Heart right ventricle (tissue), 16 donors: ENCODE measurements at places on chromosomes 12 and 14. TPM values are rescaled to one million over a fixed set of nuclear protein-coding genes. Genes with fewer than 3 reads are reported as not detected.

DNA sequence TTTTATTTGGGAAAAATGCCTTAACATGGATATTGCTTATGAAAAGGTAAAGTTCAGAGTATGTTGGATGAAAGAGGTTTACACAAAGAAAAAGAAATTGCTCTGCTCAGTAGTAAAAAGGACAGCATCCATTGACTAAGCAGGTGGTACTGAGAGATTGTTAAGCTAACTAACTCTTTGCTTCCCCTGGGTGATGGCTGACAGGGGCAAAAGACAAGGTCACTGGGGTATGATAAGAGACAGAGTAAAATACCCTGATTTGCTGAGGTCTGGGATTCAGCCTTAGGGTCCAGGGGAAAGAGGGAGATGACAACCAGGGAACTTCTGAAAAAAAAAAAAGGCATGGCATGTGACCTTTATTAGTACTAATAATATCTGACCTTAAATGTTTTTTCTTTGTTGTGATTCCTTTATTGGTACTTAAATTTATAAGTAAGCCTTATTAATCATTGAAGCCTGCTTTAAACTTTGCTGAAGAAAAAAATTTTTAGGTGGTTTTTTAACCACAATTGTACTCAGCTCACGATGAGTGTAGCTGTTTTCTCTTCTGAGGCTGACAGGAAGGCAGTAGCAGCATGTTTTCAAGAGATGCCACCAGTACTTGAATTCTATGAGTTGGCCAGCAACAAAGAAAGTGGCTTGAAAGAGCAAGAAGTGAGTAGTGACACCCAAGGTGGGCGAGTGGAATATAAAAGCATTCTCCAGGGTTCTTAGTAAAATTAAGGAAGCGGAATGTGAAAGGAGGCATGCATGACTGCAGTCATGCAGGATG, 43.7 kb upstream of the KITLG start:
- no peak for DNase-seq

GRCh38 chr14:74929242-74929641, 6.2 kb upstream of the RPS6KL1 start:
- DNase-seq: no peak

GRCh38 chr12:119069147-119069642, 87.9 kb downstream of the SRRM4 start:
- DNase-seq: no peak

DNA sequence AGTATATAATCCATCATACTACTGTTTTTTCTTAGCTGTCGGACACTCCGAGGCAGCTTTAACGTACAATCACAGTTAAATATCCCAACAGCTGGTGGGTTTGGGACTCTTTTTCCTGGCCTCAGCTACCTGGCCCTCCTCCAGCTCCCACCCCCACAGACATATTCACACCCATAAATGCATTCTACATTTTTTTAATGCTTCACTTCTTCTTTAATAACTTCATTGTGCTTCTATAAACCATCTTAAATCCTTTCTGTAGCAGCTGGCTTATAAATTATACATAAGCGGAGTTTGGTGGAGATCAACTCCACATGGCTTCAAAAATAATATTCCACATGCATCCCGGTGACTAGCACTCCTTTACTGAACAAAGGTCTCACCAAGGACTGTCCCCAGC, 33.3 kb downstream of the TDG start:
- DNase-seq: no peak

DNA sequence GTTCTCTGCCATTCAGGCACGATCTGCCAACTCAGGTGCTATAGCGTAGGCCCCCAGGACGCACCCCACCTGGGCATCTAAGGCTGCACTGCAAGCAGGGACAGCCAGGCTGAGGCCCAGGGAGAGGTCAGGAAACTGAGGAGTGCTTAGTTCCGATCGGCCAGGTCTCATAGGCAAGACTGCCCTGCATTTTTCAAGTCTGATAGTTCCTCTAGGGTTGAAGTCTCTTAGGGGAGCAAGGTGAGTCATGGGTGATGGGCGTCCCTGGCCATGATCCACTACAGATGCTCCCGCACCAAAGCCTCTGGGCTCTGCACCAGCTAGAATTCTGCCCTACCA, 13.2 kb downstream of the NOPCHAP1 start:
- no peak for DNase-seq

- no peak for DNase-seq
Observed at GRCh38 chr14:101118233-101118632, 214.7 kb upstream of the RTL1 start.

DNA sequence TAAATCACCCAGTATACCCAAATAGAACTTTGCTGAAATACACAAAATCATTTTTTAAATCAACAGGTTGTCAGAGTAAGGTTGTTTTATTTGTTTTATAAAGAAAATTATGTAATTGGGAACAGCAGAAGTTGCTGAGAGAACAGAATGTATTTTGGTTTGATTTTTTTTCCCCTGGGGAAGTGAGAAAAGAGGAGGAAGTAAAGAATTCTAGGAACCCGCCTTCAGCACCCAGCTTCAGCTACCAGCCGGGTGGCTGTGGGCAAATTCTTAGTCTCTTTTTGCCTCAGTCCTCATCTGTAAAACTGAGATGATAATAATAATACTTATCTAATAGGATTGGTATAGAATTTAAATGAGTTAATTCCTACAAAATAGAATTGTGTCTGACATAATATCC, 119.4 kb downstream of the SRGAP1 start:
- DNase-seq: no peak

MTERF2 gene
- 42.4 TPM for total RNA-seq

DNA sequence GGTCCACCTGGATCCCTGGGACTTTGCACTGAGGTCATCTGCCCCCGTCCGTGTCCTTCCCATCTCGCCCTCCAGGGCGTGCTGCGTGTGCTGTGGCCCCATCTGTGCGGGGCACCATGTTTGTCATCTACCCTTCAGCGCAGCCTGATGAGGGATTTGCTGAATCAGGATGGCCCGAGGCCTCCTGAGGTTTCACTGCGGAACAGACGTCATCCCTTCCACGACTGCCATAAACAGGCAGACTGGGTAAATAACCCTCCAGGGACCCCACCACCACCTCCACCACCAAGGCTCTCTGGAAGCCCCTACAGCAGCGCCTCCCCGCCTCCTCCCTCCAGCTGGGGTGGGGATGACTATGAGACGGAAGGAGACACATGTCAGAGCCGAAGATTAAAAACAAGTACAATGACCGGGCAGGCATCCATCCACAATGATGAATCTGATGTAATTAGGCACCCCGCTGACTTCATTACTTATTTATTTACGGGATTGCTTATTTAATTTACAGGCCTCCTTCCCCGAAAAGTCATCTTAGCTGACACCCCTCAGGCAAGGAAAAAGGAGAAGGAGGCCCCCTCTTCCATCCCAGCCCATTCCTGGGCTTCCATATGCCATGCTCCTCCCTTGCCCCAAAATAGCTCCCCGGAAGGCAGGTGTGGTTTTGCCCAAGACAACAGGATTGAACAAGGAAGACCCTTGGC, 39.4 kb downstream of the NCOR2 start:
- DNase-seq: no peak

- no peak for DNase-seq
Observed at GRCh38 chr12:53236443-53237111, 4.6 kb upstream of the RARG start.

DNA sequence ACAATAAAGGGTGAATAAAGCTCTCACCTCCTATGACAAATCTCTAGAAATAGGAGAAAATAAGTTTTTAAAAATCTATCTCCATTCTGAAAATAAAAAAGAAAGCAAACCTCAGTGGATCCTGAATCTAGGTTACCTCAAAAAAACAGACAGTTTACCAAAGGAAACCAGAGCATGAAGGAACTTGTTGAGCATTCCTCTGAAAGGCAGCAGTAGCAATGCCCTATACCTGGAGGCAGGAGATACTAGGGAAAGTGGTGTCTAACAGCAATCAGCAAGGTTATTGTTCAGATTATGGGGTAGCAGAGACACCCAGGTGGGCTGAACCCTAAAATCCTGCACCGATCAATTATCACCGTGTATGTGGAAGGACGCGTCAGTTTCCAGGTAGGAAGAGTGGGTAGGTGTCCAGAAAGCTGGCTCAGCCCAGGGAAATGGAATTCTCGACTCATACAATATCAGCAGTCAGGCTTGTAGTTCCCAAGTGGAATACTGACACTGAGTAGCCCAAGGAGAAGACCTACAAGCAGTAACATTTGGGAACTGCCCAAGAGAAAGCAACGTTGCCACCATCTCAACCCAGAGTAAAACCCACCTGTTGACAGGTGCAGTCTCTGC, 128.3 kb downstream of the ST8SIA1 start:
- DNase-seq: no peak

- no peak for DNase-seq
Observed at GRCh38 chr12:34347367-34347766, 325.1 kb downstream of the ALG10 start.

GRCh38 chr12:32418221-32418620, 18.9 kb downstream of the FGD4 start:
- no peak for DNase-seq

POP5 gene
- total RNA-seq: 31.4 TPM

GRCh38 chr12:32558903-32559302, 120.2 kb upstream of the DNM1L start:
- no peak for DNase-seq

RNASE3 gene
- not detected for total RNA-seq

TBC1D30 gene
- total RNA-seq: 0.68 TPM

NRL gene
- total RNA-seq: 3.4 TPM

- DNase-seq: no peak
Observed at GRCh38 chr14:102998393-102998792, 59.0 kb downstream of the CDC42BPB start.

DNA sequence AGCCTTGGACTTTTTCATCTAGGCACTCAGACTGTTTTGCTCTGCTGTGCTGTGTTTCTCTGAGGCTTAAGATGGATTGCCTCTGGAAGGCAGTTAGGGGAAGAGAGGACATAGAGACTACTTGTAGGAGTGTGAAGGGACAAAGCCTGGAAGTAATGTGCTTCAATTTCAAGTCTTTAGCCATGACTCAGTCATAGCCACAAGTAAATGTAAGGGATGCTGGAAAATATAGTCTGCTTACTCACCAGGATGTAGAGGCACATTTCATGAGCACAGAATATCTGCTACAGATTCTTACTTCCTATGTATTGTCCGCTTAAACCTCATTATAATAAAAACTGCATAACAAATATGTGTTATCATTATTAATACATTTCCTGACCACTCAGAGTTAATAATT, 794.3 kb upstream of the NOVA1 start:
- DNase-seq: no peak

- DNase-seq: no peak
Observed at GRCh38 chr12:32600681-32601080, 78.4 kb upstream of the DNM1L start.

GRCh38 chr12:12387501-12387900, 30.6 kb downstream of the BORCS5 start:
- no peak for DNase-seq

DNA sequence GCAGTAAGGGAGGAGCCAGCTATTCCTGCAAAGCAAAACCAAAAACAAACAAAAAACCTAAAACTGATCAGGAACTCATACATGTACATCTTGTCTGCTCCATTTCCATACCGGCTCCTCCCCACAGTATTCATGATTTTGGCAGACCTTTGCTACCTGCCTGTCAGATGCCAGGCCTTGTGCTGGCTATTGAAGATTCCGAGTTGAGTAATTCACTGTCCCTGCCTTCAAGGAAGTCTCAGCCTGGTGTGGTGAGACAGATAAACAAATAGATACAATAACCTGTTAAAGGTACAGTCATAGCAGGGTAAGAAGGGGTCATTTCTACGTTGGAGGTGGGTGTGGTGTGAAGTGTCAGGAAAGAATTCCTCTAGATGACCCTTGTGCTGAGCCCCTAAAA, 42.7 kb downstream of the SUSD6 start:
- DNase-seq: no peak

- no peak for DNase-seq
Observed at GRCh38 chr14:68254669-68255527, 435.3 kb downstream of the RAD51B start.

DNA sequence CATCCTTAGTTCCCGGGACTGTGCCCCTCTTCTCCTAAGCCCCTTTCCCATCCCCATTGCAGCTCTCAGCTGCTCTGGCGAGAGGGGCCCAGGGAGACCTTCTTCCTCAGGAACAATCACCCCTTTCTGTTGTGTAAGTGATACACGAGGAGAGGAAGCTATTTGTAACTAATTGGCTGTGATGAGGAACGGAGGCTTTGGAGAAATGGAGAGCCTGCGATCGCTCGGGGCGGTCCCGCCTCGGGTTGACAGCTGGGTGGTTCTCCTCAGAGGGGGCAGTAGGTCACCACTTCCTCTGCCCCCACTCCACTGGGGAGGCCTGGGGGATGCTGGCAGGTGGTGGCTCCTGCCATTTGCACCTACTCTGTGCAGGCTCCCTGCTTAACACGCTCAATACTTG, 6.6 kb upstream of the PGF start:
- no peak for DNase-seq

EFS gene
- total RNA-seq: 1.8 TPM

IFI27 gene
- 216 TPM for total RNA-seq

DNA sequence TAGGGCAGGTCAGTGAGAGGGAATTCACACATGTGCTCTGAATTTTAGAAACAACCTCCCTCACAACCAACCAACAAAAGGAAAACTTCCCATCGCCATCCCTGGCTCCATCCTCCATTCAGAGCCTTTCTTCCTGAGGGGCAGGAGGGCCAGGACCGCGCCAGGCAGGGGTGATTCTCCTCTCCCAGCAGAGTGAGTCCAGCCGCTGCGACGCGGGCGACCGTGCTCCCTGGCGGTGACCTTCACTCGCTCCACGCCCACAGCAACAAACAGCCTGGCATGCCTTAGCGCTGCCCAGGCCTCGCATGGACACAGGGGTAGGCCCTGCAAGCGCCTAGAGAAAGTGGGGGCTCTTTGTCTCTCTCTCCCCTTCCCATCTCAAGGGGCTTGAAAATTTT, 3.7 kb downstream of the GALNT9 start:
- DNase-seq: no peak

GIT2 gene
- 42.7 TPM for total RNA-seq

VWF gene
- 389 TPM for total RNA-seq

DNA sequence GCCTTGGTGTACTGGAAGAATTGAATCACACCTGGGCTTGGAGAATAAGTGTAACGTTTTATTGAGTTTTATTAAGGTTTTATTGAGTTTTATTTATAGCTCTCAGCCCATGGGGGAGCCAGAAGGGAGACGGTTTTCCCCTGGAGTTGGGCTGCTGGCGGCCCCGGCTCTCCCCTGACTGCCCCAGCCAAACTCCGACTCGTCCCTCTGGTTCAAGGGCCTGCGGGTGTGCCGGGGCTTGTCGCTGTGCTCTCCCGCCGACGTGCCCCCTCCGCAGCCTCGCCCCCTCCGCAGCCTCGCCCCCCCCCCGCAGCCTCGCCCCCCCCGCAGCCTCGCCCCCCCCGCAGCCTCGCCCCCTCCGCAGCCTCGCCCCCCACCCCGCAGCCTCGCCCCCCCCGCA, 326.1 kb upstream of the RTL1 start:
- DNase-seq: no peak
